Dermis blood vessel endothelial cell (primary cell): ENCODE measurements at places on chromosomes 13 and 19.

GRCh38 chr19:33503030-33503429 is 18.6 kb downstream of the PEPD start:
- DNase-seq, result no peak

DNA sequence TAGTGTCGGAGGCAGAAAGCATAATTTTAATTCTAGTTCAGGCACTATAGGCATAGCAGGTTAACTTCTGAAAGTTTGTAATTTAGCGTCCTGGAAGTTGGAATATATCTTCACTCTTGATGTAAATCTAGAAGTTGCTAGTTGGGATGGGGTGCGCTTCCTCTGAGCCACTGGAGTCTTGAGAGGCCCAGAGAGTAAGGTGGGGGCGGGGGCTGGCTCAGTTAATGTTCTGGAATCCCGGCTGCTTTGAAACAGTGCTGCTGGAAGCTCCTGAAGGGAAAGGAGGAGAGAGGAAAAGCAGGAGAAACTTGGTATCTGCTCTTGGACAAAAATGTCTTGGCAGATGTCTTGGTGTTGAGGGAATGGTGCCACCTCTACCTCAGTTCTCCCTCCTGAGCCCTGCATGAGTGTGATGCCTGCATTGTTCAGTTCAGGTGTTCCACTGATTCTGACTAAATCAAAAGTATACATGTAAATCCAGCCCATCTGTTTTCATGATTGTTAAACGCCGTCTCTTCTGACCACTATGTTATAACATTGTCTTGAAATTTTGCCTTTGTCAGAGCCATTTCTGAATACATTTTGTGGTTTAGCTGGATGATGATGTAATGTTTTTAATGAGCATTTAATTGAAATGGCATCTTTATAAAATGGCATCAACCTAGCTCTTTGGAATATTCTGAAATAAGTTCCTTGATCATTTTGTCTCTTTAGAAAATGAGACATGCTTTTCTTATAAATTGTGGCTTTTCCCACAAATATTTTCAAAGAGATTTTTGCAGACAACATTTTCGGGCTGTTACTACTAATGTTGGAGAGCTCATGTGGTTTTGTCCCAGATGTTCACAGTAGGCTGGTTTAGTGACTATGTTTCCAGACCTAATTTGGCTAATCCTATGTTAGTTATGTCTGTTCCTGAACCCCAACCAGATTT is 202.7 kb downstream of the SHISA2 start:
- no peak for DNase-seq

DNA sequence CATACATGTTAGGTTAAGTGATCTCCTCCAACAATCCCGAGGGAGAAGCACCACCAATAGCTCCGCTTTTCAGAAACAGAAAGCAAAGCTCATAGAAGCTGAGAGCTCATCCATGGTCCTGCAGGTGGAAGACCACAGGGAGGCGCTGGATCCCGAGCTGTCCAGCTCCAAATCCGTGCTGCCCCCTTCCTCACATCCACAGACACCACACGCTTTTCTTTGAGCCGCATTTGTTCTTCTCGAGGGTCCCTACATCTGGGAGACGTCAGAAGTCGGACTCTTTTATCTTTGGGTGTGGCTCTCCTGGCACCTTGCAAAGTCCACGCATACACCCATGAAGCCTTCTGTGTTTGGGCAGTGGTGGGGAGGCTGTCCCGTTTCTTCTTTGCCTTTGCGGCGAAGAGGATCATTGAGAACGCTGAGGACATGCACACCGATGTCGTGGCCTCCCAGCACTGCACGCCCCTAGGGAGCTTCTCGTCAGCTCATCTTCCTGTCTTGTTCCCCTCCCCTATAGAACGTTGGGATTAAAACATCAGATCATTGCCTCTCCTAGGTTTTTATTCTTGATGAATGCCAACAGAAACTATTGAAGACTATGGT is 184.8 kb downstream of the TEX29 start:
- no peak for DNase-seq

GRCh38 chr13:66663711-66664110 is 566.4 kb downstream of the PCDH9 start:
- DNase-seq, result no peak

- DNase-seq, result no peak
These were observed 6.5 kb upstream of the S1PR4 start for GRCh38 chr19:3171894-3172672.

- no peak for DNase-seq
These were observed 311.3 kb downstream of the KLF5 start for GRCh38 chr13:73370066-73370465.

- DNase-seq, result no peak
These were observed 42.9 kb upstream of the ZNF14 start for GRCh38 chr19:19775891-19776205.

DNA sequence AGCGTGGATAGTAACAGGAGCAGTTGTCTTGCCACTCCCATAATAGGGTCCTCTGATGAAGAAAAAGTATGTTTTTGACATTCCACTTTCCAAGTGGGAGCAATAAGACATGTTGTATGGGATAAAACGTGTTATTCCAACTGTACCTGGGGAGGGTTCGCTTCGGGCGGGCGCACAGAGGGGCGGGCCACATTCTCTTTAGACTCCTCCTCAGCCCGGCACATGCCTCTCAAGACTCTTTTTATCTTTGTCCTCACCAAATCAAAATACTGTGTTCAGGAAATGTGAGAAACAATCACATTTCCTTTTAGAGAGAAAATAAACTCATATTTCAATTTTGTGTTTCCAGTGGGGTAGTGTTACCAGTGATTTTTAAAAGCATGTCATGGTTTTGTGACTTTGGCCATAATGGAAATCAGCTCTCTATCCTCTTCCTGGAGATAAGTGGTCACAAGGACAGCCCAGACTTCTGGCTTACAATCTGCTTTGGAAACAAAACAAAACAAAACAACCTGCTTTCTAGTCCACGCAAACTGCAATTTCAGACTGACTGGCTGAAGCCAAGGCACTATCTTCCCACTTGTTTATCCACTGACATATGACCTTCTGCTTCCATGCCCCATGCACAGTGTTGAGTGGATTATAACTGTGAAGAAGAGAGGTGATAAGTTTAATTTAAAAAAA is 276.1 kb downstream of the NALCN start:
- DNase-seq, result peak; percentile 43

DNA sequence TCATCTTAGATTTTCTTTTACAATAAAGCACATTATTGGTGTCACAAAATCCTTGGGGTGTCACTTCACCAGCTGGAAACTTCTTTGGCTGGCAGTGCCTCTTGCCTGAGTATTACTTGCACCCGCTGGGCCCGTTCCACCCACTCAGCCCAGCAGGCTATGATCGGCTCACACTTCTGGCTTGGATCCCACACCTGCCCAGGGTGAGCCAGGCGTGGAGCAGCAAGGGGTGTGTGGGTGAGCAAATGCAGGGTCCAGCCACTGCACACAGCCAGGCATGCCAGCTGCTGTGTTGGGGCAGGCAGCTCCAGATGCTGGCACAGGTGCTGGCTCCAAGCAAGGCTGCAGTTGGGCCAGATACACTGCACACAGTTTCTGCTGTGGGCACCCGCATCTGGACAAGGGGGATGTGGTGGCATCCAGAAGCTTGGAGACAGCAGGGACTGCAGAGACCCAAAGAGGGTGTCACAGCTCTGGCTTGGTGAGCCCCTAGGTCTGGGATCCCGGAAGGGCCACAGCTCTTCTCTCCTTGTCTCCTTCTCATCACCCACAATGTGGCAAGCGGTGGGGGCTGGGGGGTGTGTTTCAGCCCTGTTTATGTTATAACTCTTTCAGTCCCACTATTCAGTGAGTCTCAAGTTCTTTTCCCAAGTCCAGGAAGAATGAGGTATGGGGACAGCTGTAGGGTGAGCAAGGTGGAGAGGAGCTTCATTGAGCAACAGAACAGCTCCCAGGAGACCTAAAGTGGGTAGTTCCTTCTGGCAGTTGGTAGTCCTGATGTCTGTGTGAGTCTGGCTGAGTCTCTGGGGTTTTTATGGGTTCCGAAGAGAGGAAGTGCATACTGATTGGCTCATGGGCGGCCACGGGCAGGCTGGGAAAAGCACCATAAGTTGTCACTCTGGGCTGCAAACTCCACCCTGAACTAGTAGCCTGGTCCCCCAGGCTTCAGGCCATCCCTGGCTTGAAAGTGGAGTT is 25.3 kb upstream of the TBC1D4 start:
- DNase-seq, result no peak

- no peak for DNase-seq
These were observed 20.8 kb upstream of the ZNF181 start for GRCh38 chr19:34713262-34713637.

- peak; percentile 63 for DNase-seq
These were observed 28.7 kb upstream of the KCTD15 start for GRCh38 chr19:33767898-33768413.

DNA sequence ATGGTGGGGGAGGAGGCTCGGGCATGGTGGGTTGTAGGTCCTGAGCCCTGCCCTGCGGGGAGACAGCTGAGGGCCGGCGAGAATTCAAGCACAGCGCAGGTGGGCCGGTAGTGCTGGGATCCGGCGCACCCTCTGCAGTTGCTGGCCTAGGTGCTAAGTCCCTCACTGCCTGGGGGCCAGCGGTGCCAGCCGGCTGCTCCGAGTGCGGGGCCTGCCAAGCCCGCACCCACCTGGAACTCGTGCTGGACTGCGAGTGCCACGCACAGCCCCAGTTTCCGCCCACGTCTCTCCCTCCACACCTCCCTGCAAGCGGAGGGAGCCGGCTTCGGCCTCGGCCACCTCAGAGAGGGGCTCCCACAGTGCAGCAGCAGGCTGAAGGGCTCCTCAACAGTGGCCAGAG is 33.7 kb downstream of the EEF1AKMT1 start:
- no peak for DNase-seq

GRCh38 chr13:104854007-104854406 is 1681.5 kb downstream of the EFNB2 start:
- DNase-seq, result no peak

DNA sequence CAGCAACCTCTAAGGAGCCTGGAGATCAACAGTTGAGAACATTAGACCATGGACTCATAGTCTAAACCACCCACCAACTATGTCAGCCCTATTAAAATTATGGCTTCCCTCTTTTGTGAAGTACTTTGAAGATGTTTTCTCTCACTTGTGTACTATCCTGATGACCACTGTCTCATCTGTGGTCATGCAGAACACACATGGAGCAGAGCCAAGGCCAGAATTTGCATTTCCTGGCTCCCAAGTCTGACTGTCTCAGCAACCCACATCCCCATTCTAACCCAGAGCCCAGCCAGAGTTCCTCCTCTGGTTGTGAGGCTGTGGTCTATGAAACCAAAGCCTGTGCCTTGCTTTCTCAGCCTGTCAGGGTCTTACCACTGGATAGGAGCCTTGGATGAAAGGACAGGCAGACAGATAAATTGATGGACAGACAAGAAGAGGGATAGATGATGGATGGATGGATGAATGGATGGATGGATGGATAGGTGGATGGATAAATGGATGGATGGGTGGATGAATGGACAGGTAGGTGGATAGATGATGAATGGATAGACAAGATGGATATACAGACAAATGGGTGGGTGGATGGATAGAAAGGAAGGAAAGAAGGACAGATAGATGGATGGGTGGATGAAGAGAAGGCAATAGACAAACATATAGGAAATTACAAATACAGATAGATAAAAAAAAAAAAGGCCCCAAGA is 35.4 kb downstream of the ZNF557 start:
- DNase-seq, result no peak
